NCI-H1930 (cell line): ENCODE measurements at places on chromosomes 6 and 20.

GRCh38 chr6:125558241-125558843, 191.1 kb upstream of the HEY2 start:
- no peak for DNase-seq

GRCh38 chr20:21203088-21203656, 77.3 kb downstream of the KIZ start:
- DNase-seq: no peak

DNA sequence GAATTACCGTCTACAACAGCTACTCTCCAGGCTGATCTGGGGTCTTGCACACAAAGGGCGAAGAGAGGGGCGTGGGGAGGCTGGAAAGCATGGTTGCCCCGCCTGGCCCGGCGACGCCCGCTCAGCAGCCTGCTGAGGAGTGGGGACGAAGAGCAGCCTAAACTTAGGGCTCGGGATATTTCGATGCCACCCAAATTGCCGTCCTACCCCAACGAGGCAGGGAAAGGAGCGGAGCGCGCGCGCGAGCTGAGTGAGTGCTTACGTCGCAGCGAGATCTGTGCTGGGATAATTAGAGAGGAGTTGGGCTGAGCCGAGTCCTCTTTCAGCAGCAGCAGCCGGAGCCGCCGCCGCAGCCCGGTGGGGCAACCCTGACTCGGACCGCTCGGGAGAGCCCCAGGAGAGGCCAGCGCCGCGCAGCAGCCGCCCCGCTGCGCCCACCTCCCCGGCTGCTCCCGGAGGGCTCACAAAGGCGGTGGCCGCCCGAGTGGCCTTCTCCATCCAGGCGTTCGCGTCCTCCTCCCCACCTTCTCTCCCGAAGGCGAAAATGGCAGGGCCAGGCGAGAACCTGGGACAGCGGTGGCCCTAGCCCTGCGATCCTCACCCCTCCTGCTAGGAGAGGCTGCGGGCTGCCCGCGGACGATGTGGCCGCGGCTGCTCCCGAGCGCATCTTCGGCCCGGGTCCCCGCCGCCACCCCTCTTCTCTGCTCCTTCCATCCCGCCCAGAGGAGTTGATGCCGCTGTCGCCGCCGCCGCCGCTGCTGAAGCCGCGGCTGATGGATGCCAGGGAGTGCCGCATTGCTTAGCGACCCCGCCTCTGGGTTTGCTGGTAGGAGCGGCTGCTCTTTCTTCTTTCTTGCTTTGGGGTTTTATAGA, at the start of gene CLVS2:
Gene CLVS2, plus strand, starts transcription at position 315 of the 873 bp plus-strand sequence. CDS start 1,543 bp downstream, outside the sequence.
- peak; percentile 45 for DNase-seq

DNA sequence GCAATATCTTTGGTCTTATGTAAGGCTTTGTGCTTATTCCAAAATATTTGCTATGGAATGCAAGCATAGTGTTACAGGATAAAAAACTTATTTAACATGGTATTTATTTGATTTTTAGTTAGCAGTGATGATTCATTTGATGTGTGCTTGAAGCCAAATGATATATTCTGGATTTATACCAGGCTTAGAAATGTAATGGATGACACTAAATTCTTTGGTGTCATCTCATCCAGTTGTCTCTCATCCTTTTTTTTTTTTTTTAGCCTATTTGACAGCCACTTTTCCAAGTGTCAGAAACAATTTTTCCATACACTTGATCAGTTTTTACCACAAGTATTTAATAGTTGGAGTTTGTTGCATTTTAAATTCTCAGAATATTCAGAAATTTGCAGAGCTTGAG, 515.3 kb downstream of the CDKAL1 start:
- DNase-seq: no peak

- no peak for DNase-seq
Measured at GRCh38 chr6:165571721-165572132, 91.3 kb downstream of the PDE10A start.
